Right renal pelvis (tissue), 4 donors: ENCODE measurements at places on chromosomes 4 and X. TPM values are rescaled to one million over a fixed set of nuclear protein-coding genes. Genes with fewer than 3 reads are reported as not detected.

Gene BST1
- polyA plus RNA-seq = 13.7 TPM

GRCh38 chr4:128782076-128782715 is 27.3 kb upstream of the JADE1 start:
- no peak for DNase-seq

- no peak for DNase-seq
Observed at GRCh38 chrX:11558972-11559371, 106.7 kb downstream of the ARHGAP6 start.

GRCh38 chr4:119865389-119865788 is 201.3 kb downstream of the MAD2L1 start:
- DNase-seq = no peak

- DNase-seq = no peak
Observed at GRCh38 chrX:141989134-141989533, 85.4 kb downstream of the MAGEC1 start.

- no peak for DNase-seq
Observed at GRCh38 chr4:174423257-174423944, 98.9 kb downstream of the HPGD start.

GRCh38 chr4:88275949-88276515 is 8.3 kb downstream of the PPM1K start:
- no peak for DNase-seq

DNA sequence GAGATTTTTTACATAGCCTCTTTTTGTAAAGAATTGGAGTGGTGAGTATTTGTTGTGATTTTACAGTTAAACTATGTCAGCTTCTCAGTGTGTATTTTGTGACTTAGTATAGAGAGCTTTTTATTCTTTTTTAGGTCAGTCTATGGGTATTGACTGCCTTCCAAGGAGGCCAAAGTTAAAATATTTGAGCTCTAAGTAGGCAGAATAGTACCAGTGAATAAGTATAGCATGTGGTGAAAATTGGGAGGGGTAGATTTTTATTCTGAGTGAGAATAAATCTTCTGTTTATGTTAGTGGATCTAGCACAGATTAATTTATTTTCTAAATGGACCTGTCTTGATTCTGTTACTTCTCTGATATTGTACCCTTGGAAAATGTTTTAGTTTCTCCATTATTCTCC is 37.5 kb downstream of the HERC3 start:
- DNase-seq = no peak

Gene SPANXD
- polyA plus RNA-seq = not detected

GRCh38 chr4:8472689-8473197 is 32.2 kb downstream of the TRMT44 start:
- peak; percentile 65 for DNase-seq

- no peak for DNase-seq
Observed at GRCh38 chr4:2570551-2571222, 34.2 kb downstream of the FAM193A start.

DNA sequence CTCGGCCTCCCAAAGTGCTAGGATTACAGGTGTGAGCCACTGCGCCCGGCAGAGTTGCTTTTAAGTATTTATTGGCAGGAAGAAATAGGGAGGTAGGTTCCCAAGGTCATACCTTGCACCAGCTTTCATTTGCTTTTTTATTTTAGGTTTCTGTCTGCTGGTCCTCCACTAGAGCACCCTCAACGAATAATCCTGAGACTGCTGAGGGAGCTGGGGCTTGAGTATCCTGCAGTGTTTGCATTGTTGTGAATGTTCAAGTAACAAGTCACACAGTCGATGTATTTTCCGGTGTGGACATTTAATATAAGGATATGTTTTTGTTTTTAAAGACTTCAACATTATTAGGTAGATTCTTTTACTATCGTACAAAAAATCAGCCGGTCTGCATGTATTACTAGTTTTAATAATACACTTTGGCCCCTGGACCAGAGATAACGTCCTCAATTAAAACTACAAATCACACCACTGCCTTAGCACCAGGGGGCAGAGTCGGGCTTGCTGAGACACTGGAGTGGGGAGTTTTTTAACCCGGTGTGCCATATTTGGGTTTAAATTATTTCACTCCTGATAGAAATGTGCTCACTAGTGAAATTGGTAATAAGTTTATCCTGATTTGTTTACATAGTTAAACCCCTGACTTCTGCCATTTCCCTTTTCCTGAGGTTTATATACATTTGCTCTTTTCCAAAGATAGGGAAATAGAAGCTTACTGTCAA is 11.6 kb downstream of the SMIM20 start:
- no peak for DNase-seq

DNA sequence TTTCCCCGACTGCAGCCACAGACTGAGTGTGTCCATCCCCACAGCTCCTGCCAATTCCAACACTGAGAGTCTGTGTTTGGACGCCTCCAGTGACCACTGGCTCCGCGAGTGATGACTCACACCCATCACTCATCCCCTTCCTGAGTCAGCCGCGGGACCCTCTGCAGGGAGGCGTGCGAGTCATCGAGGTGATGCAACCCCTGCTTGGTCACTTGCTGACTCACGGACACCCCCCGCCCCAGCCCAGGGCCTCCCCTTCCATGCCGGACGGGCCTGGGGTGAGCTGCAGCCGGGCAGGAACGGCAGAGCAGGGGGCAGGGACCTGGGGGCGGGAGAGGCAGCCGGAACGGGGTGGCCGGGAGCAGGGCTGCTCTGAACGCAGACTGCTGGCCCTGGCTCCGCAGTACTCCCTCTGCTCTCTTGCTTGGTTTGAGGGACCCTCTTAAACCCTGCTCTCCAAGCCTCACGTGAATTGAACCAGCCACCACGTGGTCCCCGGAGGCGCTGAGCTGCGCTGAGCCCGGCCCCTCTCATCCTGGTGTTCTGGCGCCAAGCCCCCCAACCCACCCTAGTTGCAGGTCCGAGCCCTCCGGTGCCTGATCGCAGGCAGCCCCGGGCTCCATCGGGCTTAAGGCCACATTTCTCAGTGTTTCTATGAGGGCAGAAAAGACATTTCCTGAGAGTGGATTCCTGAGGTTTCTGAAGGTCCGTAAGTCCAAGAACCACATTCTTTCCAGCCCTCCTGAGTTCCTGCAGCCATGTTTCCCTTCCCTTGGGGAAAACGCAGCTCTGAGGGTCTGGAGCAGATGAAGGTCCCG is 32.4 kb downstream of the FGFRL1 start:
- DNase-seq = no peak

DNA sequence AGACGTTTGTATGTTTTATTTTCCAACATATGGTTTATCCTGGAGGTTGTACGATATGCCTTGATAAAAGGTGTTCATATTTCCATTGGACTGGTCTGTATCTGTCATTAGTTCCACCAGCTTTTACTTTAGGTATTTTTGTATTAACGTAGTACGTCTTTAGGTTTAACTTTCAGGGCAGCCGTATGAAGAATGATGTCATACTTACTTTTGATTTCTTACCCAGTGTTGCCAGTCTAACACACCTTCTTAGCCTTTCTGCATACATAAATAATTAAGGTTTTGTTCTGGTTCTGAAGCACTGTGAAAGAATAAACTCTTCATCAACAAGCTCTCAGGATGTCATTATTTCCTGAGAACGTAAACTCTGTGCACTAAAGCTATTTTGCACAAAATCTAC is 18.9 kb upstream of the NEIL3 start:
- DNase-seq = no peak

Gene AFF2
- polyA plus RNA-seq = 4.7 TPM

GRCh38 chr4:71692198-71692597 is 91.7 kb downstream of the GC start:
- DNase-seq = no peak

DNA sequence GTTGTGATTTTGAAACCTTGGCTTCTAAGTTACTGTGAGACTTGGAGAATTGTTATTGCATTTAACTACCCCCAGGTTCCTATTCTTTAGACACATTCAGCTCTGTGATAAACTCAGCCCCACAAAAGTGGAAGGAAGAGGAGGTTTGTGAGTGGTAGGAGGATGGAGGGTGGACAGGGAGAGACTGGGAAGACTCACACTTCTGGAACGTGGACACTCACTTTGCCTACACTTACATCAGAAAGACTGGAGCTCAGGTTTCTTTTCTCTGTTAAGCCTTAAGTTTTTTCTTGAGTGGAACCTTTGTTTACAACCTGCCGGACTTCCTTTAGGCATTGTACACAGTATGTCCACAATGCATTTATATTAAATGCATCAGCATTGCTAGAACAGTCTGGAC is 99.0 kb downstream of the AREG start:
- DNase-seq = no peak

- no peak for DNase-seq
Observed at GRCh38 chr4:8775121-8775520, 96.5 kb downstream of the HMX1 start.

Gene ITIH6
- 0.06 TPM for polyA plus RNA-seq

Gene RNF212
- polyA plus RNA-seq = 16.8 TPM

- no peak for DNase-seq
Observed at GRCh38 chr4:15695240-15695699, 7.6 kb upstream of the BST1 start.

Gene ODAM
- polyA plus RNA-seq = 1.4 TPM

DNA sequence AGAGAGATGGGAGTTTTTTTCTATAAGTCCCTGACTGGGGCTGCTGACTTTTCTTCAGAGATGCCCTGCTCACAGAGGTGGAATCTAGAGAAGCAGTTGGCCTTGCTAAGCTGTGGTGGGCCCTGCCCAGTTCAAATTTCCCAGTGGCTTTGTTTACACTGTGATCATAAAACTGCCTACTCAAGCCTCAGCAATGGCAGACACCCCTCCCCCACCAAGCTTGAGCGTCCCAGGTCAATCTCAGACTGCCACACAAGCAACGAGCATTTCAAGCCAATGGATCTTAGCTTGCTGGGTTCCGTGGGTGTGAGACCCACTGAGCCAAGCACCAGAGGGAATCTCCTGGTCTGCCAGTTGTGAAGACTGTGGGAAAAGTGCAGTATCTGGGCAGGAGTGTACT is 199.8 kb upstream of the WDFY3 start:
- no peak for DNase-seq

GRCh38 chr4:19486400-19486799 is 765.3 kb upstream of the SLIT2 start:
- DNase-seq = no peak

GRCh38 chr4:10079912-10080588 is 36.5 kb downstream of the WDR1 start:
- no peak for DNase-seq

Gene ZNF157
- polyA plus RNA-seq = 0.98 TPM
